ENCODE measurements at places on chromosomes 13 and 19.

GRCh38 chr19:29413435-29413834 is 112.4 kb upstream of the VSTM2B start:
- H3K36me3 ChIP-seq: no peaks in the 10 kb centered on the region
- DNase-seq: no peak
- H3K27me3 ChIP-seq: no peaks in the 10 kb centered on the region
- no peak overlapping the region for H3K4me3 ChIP-seq

GRCh38 chr19:28914173-28914572 is 298.8 kb downstream of the UQCRFS1 start:
- no peaks in the 10 kb centered on the region for H3K36me3 ChIP-seq
- no peaks in the 10 kb centered on the region for H3K27me3 ChIP-seq
- no peaks in the 10 kb centered on the region for H3K4me1 ChIP-seq
- no peak overlapping the region for H3K4me3 ChIP-seq

DNA sequence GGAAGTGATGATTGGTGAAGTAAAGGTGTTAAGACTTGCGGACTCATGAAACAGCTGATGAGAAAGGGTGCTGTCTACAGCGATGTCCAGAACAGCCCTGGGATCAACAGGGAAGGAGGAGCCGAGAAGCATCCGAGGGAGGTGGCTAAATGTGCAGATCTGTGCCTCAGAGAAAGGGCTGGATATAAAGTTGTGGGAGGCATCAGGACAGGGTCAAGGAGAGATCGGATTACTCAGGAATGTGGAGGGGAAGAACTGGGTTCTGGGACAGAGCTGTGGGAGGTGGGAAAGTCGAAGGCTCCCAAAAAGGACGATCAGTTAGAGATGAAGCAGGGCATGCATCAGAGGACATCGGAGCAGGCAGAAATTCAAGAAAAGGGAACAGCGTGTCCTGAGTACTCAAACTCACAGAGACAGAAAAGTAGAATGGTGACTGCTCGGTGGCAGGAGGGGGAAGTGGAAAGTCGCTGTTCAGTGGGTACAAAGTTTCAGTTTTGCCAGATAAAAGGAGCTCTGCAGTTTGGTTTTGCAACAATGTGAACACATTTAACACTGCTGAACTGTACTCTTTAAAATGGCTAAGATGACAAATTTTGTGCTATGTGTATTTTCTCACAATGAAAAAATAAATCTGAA is 1.9 kb downstream of the SIGLEC14 start:
- H3K36me3 ChIP-seq: no peaks in the 10 kb centered on the region
- H3K27me3 ChIP-seq: no peaks in the 10 kb centered on the region
- DNase-seq: no peak
- no peak overlapping the region for H3K4me3 ChIP-seq

DNA sequence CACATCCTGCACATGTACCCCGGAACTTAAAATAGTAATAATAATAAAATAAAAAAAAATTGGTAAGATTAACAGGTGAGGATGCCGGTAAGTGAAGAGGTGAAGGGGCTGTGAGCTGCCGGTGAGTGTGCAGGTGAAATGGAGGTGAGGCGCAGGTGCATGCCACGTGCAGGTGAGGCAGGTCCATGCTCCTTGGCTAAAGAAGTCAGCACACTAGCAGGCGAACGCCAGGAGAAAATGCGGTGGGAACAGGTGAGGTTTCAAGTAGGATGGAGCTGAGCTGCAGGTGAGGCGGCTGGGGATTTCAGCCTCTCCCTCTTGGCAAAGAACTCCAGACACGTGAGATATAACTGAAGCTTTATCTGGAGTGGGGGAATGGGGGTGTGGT is 7.5 kb upstream of the TNFSF14 start:
- H3K4me1 ChIP-seq: no peaks in the 10 kb centered on the region
- no peak overlapping the region for H3K27ac ChIP-seq
- no peaks in the 10 kb centered on the region for H3K27me3 ChIP-seq
- DNase-seq: no peak

GRCh38 chr19:57651654-57651996 is 17.1 kb upstream of the ZSCAN4 start:
- no peaks in the 10 kb centered on the region for H3K27me3 ChIP-seq
- no peak overlapping the region for H3K4me3 ChIP-seq

DNA sequence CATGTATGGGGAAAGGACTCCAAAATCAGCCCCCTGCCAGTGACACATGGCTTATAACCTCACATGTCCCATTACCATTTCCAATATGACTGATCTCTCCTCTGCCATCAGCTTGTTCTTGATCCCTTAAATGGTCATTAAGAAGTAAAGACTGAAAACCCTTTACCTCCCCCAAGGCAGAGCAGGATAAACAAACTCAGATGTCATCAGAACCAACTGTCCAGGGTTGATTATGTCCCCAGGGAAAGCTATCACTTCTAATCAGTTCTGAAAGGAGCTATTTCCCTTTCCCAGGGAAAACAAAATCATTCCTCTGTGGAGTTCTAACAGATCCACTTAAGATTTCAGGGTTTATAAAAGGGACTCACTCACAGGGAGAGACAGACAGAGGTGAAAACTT is 350.9 kb downstream of the SUCLA2 start:
- no peak for DNase-seq
- no peak overlapping the region for H3K4me3 ChIP-seq
- H3K27me3 ChIP-seq: no peaks in the 10 kb centered on the region
- H3K27ac ChIP-seq: no peak overlapping the region
- no peaks in the 10 kb centered on the region for H3K4me1 ChIP-seq

GRCh38 chr19:1624458-1624857 is 19.2 kb upstream of the UQCR11 start:
- H3K4me1 ChIP-seq: no peaks in the 10 kb centered on the region
- peaks cover 52% of the 10 kb centered on the region for H3K36me3 ChIP-seq
- H3K27me3 ChIP-seq: no peaks in the 10 kb centered on the region
- no peak overlapping the region for H3K4me3 ChIP-seq
- no peak for DNase-seq
